ENCODE measurements at places on chromosomes 16 and 17.

- no peak for DNase-seq
Observed at GRCh38 chr16:49932946-49933345, 77.0 kb upstream of the ZNF423 start.

DNA sequence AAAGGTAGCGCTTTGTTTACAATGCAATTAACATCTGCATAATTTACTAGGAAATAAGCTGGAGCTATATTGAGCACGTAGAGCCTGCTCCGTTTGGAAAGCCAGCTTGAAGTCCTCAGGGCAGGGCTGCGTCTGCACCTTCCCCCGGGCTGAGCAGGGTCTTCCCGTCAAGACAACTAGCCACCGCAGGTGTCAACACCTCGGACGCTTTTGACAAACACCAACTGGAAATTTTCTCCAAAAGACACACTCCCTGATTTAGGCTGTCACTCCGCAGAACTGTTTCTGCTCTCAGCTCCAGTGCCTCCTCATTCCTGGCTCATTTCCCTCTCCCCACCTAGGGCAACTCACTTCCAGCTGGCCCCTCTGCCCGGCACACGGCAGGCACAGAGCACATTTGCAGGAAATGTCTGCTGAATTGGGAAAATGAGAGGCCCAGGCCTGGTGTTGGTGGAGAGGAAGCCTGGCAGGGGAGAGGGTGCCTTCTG is 170.3 kb downstream of the MAF start:
- DNase-seq = no peak

DNA sequence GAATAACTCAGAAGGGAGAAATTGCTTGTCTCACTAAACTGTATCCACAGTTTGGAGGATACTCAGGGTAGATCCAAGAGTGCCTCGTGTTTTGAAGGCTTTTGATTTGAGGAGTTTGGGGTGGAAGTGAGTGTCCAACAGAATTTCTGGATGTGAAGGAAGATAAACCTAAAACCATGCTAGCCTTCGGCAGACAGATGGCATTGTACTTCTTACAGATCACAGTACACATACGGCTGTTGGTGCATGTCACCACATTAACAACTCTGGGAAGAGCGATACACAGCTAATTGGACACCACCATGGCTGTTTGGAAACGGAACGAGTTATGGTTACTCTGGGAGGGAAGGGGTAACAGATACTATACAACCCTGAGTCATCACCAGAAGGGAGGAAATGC is 420.4 kb downstream of the GRIN2A start:
- DNase-seq = no peak

DNA sequence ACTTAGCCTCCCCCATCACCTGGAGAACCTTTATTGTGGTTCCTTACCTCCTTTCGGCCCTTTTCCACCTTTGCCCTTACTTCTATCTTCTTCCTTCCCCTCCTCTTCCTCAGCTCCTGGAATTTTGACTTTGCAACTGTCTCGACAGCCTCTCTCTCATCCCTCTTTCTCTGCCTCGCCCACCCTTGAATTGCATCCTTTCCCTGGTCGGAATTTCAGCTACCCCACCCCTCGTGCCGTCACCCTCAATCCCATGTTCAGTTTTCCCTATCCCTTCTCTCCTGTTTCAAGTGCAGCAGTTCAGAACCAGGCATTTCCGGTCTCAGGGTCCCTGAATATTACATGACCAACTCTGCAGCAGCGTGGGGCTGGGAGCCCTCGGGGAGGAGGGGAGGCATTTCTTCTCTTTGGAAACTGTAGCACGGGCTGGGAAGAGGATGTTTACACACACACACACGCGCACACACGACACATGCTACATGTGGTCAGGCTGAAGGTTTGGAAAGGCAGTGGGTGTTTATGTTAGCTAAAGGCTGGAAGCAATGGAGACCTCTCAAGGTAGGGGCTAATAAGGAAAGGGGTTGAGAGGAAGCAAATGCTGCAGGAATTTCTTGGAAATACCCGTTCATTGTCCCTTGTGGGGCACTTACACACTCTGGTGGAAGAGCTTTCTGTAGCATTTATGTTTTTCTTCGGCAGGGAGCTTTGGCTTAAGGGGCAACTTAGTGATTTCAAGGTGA is 971 bp downstream of the MINK1 start:
- DNase-seq = peak; percentile 71

DNA sequence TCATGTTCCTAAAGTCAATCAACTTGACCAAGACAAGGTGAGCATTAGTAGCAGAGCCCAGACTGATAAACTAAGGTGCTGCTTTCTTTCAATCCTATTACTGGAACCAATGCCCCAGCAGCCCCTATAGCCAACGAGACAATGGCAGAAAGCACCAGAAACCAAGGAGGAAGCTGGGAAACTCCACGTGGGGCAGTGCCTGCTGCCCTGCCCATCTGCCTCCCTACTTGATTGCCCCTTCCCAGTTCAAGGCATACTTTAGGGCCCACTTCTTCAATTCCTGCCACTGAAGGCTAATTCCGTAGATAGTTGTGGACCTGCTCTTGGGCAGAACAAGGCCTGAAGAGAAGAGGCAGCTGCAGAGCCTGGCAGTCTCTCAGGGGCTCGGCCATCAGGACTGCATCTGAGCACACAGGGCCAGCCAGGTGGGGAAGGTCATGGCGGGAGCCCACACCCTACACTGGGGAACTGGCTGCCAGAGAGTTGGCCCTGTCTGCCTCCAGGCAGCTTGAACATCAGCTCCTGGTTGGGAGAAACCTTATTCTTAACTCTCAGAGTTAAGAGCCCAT is 30.9 kb downstream of the WSB1 start:
- DNase-seq = peak; percentile 46

DNA sequence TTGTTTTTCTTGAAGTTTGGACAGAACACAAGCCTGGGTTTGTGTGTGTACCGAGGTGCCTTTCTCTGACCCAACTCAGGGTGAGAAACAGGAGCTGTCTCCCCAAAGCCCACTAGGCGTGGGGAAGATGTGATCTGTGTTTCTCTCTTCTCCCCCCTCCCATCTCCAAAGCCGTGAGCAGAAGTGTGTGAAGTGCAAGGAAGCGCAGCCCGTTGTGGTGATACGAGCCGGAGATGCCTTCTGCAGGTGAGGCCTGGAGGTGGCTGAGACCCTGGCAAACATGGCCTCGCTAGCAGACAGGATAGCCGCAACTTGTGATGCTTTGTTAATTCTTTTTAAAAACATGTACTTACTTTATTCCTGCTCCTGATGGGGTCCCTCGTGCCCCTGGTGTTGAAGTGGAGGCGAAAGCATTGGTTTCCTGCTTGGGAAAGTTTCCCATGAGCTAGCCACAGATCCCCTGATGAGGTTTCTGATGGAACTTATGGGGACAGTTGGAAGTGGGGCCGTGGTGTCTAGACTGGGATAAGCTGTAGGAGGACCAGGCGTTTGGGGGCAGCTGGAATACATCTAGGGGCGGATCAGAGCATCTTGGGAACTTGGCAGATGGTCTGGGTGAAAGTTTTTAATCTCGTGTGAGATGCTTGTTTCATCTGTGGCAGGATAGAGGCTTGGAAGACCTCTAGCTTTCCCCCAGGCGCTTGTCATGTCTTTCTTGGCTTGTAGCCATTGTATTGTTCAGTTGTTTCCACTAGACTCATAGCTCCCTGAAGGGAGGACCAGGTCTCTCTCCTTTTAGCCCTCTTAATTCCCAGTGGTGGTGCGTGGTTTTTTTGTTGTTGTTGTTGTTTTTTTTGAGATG is 893 bp downstream of the CTU2 start:
- no peak for DNase-seq

DNA sequence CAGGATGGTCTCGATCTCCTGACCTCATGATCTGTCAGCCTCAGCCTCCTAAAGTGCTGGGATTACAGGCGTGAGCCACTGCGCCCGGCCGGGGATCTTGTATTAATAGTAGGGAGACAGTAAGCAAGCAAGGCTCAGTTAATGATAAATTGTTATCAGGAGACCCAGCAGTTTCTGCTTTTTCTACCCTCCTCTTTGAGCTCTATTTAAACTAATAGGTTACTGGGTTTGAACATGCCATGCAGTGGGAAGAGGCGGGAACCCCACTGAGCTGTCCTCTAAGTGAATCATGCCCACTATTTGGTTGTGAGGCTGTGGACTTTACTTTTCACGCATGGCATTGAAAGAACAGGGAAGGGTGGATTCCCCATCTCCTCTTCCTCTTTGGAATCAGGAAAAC is 223.9 kb downstream of the WWOX start:
- DNase-seq = no peak

- no peak for DNase-seq
Observed at GRCh38 chr17:76834870-76835269, 33.3 kb upstream of the MGAT5B start.

DNA sequence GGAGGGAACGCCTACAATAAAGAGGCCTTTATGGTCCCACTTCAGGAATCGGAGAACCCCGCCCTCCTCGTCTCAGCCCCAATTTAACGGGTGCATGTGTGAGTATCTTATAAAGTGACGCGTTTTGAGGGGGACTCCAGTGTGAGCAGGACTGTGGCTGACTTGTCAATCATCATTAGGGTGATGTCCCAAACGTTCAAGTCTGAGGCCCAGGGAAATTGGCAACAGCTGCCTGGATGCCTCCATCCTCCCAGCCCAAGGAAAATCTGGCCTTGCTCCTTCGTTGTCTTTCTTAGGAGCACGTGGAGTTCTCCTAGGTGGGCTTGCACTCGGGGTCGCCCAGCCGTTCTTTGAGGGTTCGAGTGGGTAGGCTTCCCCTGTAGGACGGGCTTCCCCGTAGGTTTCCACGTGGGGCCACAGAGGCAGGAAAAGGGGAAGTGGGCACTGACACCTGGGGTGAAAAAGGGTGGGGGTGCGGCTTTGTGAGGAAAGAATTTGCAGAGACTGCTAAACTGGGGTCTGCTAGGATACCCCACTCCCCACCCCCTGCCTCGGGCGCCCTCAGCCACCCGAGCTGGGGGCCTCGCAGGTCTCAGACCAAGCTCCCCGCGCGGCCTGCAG is 561 bp upstream of the HERPUD1 start:
- DNase-seq = no peak

- DNase-seq = no peak
Observed at GRCh38 chr16:2372684-2373083, 32.2 kb upstream of the ABCA3 start.

DNA sequence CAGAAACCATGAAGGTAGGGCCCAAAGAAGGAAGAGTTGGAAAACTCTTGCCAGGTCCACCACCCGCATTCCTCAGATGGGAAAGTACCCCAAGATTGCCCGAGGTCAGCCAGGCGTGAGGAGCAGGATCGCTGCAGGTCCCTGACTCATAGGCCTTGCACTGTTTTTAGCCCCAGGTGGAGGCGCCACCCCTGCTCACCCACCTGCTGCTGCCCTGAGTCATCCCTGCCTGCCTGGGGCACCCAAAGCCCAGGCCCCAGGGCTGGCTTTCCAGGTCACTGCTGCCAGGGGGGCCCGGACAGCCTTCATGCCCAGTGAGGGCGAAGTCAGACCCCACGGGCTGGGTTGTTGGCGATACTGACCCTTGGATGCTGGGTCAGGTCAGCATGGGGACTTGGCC is 100.9 kb downstream of the AMFR start:
- no peak for DNase-seq

DNA sequence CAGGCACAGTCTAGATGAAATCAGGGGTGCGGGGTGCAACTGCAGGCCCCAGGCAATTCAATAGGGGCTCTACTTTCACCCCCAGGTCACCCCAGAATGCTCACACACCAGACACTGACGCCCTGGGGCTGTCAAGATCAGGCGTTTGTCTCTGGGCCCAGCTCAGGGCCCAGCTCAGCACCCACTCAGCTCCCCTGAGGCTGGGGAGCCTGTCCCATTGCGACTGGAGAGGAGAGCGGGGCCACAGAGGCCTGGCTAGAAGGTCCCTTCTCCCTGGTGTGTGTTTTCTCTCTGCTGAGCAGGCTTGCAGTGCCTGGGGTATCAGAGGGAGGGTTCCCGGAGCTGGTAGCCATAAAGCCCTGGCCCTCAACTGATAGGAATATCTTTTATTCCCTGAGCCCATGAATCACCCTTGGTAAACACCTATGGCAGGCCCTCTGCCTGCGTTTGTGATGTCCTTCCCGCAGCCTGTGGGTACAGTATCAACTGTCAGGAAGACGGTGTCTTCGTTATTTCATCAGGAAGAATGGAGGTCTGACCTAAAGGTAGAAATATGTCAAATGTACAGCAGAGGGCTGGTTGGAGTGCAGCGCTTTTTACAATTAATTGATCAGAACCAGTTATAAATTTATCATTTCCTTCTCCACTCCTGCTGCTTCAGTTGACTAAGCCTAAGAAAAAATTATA is 1.6 kb downstream of the HBA1 start:
- DNase-seq = no peak

DNA sequence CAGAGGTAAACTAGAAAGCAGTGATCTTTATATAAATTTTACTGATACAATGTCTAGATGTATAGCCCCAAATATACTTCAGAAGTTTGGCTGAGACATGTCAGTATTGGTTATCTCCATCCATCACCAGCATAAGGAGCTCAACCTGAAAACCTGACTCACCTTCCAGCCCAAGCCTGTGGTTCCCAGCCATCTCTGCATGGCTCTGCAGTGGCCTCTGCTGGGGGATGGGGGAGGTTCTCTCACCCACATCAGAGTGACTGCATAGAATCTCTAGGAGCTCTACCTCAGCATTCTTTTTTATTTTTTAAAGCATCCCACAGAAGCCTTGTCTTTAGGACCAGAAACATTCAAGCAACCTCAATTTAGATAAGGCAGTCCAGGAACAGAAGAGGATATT is 27.3 kb downstream of the USP7 start:
- peak; percentile 92 for DNase-seq

GRCh38 chr17:71405101-71405500 is 715.7 kb upstream of the SOX9 start:
- DNase-seq = no peak

DNA sequence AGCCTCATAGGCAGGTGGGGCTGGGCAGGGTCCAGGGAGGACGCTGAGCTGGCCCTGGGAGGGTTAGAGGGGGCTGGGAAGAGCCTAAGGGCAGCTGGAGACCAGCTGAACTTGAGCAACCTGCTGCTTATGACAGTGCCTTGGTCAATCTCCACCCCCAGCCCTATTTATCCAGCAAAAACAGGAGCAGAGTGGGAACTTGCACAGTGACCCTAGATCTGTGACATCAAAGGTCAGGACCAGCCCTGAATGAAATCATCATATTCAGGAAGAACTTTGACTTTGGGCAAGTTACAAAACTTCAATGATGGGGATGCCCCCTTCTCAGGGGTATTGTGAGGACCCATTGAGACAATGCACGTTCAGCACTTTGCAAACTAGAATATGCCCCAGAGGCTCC is 9.4 kb downstream of the CD300LF start:
- no peak for DNase-seq

GRCh38 chr17:65587534-65588180 is 26.2 kb upstream of the AXIN2 start:
- DNase-seq = no peak

GRCh38 chr17:63911657-63912100 is 621 bp upstream of the CSHL1 start:
- DNase-seq = peak; percentile 93

GRCh38 chr16:68369697-68370580 is 59.1 kb downstream of the PRMT7 start:
- no peak for DNase-seq

- no peak for DNase-seq
Observed at GRCh38 chr17:38361694-38362465, 10.2 kb downstream of the SOCS7 start.

- no peak for DNase-seq
Observed at GRCh38 chr17:15447928-15448579, 19.4 kb downstream of the CDRT4 start.

GRCh38 chr16:67770346-67770991 is 35.9 kb downstream of the RANBP10 start:
- DNase-seq = no peak

- peak; percentile 94 for DNase-seq
Observed at GRCh38 chr17:27458524-27458908, 2.3 kb downstream of the KSR1 start.

GRCh38 chr17:17700251-17700969 is 19.2 kb downstream of the RAI1 start:
- DNase-seq = peak; percentile 95

GRCh38 chr17:83079352-83079747 is at the start of gene METRNL:
Gene METRNL, plus strand, starts transcription at chr17:83079609. Its CDS starts 207 bp downstream, at chr17:83079816.
- peak; percentile 94 for DNase-seq
